Astrocyte (in vitro differentiated cells and primary cell): ENCODE measurements at places on chromosomes 2 and 18. TPM values are rescaled to one million over a fixed set of nuclear protein-coding genes. Genes with fewer than 3 reads are reported as not detected.

DNA sequence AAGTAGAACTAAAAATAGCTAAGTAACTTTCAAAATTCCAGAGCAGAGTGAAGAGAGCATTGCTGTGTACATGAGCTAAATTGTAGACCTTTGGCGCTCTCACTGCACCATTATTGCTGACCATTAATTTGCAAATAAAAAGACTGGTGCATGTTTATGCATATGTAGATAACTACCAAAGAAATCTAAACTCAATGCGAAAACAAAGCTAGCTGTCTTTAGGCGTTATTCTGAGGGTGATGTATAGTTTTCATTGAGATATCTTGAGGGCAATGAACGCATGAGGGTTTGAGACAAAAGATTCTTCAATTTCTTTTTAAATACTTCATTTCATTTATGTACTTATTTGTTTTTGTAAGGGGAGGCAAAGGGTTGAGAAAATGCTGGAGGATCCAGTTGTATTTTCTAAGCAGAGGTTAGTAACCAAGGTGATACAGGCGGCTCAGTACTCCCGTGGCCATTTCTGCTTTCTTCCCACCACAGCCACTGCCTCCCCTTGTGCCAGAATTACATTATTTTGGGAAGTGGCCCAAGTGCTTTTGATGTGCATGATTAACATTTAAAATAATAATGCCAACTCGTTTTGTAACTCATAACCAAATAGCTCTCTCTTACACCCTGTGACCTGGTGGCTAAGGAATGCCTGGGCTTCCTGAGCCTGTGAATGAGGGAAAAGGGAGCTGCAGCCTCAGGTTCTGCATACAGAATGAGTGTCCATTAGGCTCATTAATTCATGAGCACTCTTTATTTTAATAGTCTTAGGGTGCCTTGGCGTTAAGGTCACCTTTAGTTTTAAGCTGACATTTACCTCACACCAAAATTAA lies 797.8 kb upstream of the GYPC start:
- DNase-seq: no peak

- no peak for DNase-seq
Measured at GRCh38 chr2:10966741-10967140, 55.0 kb downstream of the KCNF1 start.

DNA sequence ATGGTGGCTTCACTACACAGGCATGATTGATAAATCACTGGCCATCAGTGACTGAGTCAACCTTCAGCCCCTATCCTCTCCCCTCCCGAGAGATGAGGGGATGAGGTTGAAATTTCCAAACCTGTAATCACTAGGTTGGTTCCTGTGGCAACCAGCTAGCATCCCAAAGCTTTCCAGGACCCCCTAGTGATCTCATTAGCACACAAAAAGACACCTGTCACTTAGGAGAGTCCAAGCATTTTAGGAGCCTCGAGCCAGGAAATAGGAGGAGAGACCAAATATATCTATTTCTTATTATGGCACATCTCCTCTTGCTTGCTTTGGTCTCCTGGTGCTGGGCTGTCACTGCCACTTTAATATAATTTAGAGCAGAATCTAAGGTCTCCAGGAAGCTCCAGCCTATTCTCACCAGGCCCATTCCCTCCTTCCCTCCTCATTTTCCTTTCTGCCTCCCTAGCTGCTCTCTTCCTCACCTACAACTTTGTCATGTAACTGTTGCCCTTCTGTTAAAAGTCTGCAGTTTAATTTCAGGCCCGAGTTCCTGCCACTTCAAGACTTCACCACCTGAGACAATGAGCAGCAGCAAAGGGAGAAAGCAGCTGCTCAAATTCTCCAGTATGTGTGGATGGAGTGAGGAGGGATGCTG lies 33.2 kb upstream of the NAB1 start:
- DNase-seq: no peak

DNA sequence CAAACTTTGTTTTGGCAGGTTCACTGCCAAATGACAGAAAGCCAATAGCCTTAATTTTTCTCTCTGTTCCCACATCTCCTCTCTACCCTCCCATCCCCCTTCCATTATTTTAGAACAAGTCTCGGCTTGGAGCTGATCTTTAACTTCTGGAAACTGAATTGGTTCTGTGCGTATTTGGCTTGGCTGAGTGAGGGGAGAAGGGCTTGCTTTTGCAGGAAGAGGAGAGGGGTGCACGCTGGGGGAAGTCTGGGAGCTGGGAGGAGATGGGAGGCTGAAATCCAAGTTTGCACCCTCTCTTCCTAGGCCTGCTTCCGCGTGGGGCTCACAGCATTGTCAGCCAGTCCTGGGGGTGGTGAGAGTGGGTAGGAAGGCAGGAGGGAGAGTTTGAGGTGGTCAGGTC lies 176.1 kb upstream of the SPRED2 start:
- no peak for DNase-seq

DNA sequence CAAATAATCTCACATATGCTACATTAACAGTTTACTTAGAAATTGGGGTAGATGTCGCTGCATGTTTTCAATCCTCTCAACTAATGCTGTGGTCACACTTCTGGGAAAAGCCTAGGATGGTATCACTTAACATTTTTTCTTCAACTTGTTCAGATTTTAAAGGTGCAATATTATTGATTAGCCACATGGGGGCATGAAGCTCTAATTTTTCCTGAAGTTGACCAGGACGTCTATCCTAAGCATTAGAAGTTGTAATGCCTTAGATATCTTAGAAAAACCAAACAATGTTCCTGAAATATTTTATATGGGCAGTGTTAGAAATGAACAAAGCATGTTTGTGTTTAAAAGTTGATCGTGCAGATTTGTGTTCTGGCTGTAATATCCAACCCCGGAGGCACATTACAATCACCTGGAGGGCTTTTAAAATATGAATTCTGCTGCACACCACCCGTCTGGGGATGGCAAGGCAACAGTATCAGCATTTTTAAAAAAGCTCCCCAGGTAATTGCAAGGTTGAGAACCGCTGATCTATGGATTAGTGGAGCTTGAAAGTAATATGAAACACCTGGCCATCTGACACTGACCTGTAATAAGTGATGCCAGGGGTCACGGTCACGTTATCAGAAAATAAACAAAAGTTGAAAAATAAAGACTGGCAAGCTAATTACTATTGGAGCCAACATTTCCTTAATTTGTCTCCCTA lies 100.5 kb upstream of the LMAN1 start:
- peak; percentile 35 for DNase-seq

- DNase-seq: no peak
Measured at GRCh38 chr2:8331068-8331467, 350.8 kb upstream of the ID2 start.

GRCh38 chr18:76524900-76525698 lies 30.1 kb upstream of the ZNF516 start:
- peak; percentile 56 for DNase-seq

The HOXD8 gene
- total RNA-seq: not detected in 2 replicates

The AUP1 gene
- total RNA-seq: 82.5 and 82.8 TPM in 2 replicates

The RGPD4 gene
- total RNA-seq: not detected in 2 replicates

The NEU4 gene
- total RNA-seq: 0.09 and 0.22 TPM in 2 replicates

The UPP2 gene
- total RNA-seq: not detected in 2 replicates

The RNU2-63P gene
- 4.2 and 6.6 TPM in 2 replicates for total RNA-seq
